ENCODE measurements at places on chromosomes 4 and X.

DNA sequence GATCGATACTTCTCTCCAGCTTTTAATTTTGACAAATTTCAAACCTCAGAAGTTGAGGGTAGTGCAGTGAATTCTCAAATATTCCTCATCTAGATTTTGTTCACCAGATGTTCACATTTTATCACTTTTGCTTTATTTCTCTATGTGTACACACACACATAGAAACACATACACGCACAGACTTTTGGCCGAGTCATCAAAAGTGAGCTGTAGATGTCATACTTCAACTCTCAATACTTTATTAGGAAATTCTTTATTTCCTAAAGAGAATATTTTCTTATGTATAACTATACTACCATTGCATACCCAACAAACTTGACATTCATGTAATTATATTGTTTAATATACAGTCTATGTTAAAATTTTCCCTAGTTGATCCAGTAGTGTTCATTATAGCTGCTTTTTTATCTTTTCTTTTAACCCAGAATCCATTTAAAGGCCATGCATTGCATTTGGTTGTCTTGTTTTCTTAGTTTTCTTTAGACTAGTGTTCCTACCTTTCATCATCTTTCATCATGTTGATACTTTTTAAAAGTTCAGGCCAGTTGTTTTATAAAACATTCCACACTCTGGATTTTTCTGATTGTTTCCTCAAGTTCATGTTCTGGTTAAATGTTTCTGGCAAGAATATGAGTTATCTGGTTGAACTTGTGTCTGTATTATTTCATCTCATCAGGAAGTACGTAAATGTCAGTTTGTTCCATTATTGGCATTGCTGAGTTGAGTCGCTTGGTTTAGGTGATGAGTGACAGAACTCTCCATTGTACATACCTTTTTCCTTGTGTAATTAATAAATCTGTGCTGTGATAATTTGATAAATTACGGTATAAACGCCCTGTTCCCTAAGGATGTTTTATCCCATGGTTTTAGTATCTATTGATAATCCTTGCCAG, 94.1 kb upstream of the TLR2 start:
- no peak for DNase-seq

- DNase-seq, result no peak
Measured at GRCh38 chr4:113071274-113071673, 21.8 kb downstream of the ANK2 start.

GRCh38 chrX:153791104-153791852, 2.9 kb downstream of the IDH3G start:
- DNase-seq, result no peak

GRCh38 chr4:143768007-143768591, 67.6 kb upstream of the FREM3 start:
- DNase-seq, result no peak

GRCh38 chrX:29581223-29581622, 634.1 kb upstream of the MAGEB2 start:
- DNase-seq, result no peak

DNA sequence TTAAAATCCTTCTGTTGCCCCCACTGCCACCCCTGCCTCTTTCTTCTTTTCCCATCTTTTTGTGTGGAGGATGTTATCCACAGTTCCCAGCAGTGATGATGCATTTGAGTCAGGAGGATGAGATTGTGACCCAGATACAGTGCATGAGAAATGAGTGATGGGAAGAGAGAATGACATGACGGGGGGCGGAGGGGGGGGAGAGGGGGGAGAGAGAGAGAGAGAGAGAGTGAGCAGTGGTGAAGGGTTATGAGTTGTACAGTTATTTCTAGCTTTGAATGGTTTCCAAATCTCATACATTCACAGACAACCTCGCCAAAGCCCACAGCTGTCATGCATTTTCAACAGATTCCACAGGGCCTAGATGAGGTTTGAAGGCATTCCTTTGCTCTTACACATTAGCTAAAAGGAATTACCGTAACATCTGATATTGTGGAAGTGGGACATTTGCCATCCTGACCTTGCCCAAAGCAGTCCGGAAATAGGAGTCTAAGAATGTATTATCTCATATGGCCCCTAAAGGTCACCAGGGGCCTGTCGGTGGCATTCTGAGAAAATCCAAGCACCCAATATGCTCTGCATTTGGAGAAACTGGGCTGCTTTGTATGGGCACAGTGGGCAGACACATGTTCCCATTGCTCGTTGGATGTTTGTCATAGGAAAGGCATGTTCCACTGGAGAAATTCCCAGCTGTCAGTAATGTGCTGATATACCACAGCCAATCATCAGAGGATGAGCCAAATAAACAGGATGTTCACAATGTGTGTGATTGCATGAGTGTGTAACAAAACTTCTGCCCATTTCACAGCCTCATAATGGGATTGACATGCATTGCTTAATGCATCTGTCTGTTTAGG, 435.8 kb downstream of the SPRY1 start:
- peak; percentile 30 for DNase-seq

- DNase-seq, result no peak
Measured at GRCh38 chr4:164748375-164748774, 5.6 kb upstream of the SMIM31 start.

GRCh38 chr4:43587758-43588157, 695.2 kb downstream of the GRXCR1 start:
- no peak for DNase-seq
